Gastrocnemius medialis (tissue), 4 donors: ENCODE measurements at places on chromosomes 7 and 10.

- no peak for DNase-seq
Observed at GRCh38 chr7:73858807-73859206, 2.2 kb upstream of the TMEM270 start.

DNA sequence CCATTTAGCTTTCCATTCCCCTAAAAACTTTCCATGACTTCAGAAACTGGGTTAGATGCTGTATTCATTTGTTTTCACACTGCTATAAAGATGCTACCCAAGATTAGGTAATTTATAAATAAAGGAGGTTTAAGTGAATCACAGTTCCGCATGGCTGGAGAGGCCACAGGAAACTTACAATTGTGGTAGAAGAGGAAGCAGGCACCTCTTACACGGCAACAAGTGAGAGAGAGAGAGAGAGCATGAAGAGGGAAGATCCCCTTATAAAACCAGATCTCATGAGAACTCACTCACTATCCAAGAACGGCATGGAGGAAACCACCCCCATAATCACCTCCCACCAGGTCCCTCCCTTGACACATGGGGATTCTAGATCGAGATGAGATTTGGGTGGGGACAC lies 336.8 kb downstream of the TFEC start:
- DNase-seq: no peak

- DNase-seq: no peak
Observed at GRCh38 chr10:725786-726185, 36.3 kb upstream of the DIP2C start.

- DNase-seq: no peak
Observed at GRCh38 chr7:375321-375831, 85.4 kb downstream of the FOXL3 start.

GRCh38 chr10:131706476-131706875 lies 194.3 kb upstream of the PPP2R2D start:
- no peak for DNase-seq

DNA sequence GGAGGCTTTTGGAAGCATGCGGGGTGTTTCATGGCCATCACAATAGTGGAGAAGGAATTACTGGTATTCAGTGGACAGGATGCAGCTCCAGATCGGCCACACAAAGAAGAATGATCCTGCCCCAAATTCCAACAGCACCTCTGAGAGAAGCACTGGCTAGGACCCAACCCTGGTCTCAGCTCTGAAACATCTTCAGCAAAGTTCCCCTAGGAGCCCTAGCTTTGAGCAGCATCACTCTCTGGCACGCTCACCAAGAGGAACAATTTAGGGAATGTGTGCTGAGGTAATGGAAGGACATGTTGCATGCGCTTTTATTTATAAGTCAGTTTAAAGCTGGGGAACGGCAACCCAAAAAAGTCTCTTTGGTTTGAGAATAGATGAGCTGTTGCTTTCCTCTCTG lies 5.5 kb upstream of the OPN1SW start:
- DNase-seq: peak; percentile 51

DNA sequence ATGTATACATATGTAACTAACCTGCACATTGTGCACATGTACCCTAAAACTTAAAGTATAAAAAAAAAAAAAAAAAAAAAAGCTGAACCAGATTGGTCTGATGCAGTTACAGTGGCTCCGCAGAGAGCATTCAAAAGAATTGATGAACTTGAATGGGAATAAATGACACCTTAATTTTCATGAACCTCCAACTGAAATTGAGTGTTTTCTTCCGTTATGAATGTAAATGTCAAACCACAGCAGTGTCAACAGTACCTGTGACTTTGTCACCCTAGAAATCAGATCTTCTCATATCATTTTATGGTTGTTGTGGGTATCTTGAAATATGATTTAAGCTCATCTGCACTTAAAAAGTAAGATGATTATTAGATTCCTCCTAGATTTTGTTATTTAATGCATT lies 32.7 kb upstream of the SRGN start:
- no peak for DNase-seq

DNA sequence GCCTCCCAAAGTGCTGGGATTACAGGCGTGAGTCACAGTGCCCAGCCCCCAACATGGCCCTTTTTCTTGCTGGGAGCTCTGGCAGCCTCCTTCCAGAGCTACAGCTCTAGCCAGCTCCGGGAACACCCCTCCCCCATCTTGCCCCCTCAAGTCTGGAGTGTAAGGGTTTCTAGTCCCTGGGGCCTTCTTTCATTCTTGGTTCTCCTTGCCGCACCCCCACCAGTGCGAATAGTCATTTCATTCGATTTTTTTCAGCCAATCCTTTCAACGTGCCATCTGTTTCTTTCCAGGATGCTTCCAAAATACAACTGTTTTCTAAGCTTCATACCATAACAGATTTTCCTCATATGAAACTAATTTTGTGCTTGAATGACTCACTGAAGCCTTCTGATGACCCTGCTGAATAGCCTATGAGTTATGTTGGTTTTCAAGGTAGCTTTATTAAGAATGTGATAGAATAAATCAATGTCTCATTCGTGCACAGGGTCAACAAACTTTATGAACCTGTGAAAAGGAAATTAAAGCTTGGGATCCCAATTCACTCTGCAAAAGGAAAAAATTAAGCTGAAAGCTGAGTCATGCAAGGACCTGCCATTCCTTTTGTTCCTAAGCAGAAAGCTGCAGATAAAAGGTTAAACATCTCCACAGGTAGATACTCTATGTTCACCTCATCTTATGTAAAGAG lies 38.6 kb downstream of the CDC14C start:
- no peak for DNase-seq

DNA sequence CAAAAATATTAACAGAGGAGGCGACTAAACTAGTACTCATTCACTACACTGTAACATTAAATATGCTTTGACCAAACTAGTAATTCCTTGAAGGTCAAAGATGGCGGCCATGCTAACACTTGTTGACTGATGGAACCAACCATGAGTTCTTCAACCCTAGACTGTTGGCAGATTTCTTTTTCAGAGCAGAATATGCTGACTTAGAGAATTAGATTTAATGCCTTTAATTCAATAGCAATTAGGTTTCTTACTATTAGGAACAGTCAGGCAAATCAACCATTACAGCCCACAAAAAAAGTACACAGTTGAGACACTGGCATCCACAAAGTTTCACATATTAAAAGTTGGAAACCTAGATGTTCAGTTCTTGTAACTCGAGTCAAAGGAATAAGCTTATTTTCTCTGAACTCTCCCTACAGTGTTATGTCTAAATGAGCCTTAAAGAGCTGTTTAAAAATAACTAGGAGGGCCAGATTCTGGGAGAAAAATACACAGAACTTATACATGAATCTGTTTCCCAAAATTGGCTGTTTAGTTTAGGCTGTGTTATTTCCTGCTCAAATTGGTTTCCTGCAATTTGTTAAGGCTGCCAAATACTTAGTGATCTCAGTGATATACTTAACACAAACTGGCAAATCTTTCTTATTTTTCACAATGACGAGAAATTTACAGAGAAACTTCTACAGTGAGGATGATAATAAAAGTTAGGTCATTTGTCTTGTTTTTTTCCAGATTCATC lies 17.6 kb downstream of the CHCHD3 start:
- DNase-seq: no peak

GRCh38 chr10:42990016-42990720 lies 86.7 kb upstream of the RET start:
- DNase-seq: no peak

DNA sequence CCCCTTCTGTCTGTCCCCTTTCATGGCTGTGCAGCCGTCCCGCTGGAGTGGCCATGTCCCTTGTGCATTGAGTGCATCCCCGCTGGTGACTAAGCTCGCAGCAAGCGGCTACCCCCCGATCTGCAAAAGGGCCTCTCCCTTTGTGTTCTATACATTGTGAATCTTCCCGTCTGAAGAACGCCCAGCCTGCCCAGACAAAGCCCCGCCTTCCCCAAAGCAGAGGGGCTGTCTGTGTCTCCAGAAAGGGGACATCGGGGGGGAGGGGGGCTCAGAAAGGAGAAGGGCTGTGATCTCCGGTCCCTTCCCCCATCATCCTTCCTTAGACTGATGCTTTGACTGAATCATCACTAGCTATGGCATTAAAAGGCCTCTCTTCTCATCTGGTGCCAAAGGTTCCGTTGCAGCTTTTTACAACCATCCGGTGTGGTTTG lies 11.9 kb downstream of the NPTX2 start:
- DNase-seq: no peak

DNA sequence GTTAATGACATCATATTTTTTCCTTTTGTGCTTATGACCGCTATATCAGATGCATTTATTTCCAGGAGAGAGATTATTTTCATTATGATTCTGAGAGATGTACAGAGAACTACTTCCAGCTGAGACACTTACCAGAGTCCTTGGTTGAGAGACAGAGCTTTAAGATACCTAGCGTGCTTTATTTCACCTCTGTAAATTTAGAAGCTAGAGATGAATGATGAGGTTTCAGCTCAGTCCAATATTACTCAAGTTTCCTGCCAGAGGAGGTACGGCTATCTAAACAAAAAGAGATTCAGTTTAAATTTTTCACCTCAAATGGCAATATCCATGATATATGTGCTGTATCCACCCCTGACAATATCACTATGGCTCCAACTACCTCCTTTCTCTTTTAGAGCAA lies 182.6 kb upstream of the FAM3C start:
- no peak for DNase-seq

- DNase-seq: peak; percentile 61
Observed at GRCh38 chr10:102229810-102230263, 3.7 kb downstream of the ELOVL3 start.

GRCh38 chr7:119256001-119256400 lies 1017.0 kb upstream of the KCND2 start:
- DNase-seq: no peak

DNA sequence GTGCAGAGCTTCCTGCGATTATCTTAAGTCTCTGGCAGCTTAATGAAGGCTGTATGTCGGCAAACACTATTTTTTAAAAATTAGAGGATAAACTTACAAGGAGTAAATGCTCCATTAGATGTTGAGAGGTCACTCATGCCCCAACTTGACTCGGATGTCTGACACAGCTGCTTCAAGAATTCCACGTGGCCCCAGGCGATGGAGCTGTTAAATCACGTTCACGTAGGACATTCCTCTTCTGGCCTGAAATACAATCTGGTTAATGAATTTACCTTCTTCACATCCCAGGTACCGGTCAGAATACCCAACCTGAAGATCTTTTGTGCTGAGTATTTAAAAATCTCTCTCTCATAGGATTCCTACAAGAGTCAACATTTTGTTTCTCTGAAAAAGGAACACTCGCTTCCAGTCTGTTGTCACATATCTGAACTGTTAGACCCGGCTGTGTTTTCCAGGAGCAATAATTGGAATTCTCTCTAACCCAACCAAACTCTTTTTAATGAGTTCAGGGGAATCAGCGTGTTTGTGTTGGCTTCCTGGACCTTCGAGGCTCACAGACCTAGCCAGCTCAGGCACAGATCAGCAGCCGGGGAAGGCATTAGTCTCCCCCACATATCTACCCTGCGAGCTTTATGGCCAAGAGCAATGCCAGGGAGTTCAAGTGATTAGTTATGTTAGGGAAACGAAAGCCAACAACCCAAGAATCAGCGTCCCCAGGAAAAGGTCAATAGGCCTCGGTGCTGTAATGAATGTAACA lies 284.9 kb downstream of the FGFR2 start:
- no peak for DNase-seq

DNA sequence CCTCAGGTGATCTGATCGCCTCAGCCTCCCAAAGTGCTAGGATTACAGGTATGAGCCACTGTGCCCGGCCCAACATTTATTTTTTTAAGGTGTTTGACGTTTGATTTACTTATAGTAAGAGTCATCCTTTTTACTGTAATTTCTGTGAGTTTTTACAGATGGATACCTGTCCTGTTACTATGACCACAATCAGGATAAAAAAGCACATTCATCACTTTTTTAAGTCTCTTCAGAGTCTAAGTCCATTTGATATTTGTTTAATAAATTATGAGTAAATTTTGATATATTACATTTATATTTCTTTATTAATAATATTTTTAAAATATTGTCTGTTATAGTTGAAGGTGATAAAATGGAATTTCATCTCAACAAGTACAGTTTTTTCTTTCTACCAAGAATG lies 300.5 kb upstream of the KAT6B start:
- DNase-seq: no peak

DNA sequence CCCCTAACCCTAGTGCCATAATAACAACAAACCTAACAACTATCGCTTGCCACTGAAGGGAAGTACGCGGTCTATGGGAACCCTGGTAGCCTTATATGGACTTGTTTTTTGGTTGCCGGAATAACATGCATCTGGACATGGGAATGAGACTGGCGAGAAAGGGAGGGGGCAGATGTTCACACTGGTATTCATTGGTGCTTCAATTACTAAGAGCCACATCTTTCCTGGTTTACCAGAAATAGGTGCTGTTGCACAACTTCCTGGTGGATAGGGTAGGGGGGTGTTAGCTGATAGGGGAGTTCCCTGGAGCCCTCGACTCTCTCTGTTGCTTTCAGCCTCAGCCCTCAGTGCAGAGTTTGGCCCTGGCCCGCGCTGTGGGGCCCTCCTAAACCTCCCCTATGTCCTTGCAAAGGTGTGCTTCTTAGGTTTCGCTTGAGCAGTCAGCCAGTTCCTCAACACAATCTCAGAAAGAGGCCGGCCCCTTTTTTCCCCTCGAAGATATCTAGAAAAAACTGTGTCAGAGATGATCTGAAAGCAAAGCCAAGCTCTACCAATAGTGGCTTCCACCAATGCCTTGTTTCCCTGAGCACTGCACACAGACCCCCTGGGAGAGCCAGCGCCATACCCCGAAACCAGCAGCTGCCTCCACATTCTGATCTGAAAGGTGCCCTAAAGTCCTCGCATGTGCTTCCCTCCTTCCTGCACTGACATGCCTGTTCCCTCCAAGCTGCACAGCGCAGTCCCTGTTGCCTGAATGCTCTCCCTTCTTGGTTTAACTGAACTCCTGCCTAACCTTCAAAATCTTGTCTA lies 13.5 kb downstream of the TBXAS1 start:
- no peak for DNase-seq

- no peak for DNase-seq
Observed at GRCh38 chr10:112148331-112148730, 35.2 kb downstream of the GPAM start.

DNA sequence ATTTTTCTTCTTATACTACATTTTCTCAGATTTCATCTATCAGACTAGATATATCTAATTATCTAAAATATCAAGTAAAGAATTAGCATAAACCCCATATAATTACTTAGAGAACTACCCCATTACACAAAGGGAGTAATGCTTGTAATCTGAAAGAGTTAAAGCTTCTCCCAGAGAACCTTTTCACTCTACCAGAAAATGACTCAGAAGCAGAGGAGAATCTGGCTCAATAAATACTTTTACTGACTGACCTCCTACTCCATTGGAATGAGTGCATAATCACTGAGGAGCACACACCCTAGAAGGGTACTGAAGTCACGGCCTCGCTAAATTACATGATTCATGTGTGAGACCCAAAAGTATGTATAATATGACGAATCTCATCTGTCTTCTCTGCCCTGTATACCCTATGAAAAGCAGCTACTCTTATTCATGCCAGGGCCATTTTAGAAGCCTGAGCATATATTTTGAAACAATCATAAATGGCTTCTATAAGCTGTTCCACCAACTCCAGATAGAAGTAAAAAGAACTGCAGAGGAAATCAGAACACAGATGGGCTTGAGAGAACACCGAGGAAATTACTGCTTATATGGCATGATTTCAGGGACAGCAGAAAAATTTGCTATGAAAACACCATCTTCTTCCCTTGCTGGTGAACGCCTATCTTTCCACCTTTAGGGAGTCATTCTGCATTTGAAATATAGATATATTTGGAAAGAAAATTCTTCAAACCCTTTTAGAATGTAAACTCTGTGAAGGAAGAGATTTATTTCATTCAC lies 32.7 kb downstream of the DNMBP start:
- DNase-seq: no peak

- no peak for DNase-seq
Observed at GRCh38 chr10:70575486-70575873, 27.1 kb downstream of the PRF1 start.
